ENCODE measurements at places on chromosomes 7 and 10.

- DNase-seq = no peak
Observed at GRCh38 chr10:103470761-103471653, 8.0 kb downstream of the CALHM3 start.

DNA sequence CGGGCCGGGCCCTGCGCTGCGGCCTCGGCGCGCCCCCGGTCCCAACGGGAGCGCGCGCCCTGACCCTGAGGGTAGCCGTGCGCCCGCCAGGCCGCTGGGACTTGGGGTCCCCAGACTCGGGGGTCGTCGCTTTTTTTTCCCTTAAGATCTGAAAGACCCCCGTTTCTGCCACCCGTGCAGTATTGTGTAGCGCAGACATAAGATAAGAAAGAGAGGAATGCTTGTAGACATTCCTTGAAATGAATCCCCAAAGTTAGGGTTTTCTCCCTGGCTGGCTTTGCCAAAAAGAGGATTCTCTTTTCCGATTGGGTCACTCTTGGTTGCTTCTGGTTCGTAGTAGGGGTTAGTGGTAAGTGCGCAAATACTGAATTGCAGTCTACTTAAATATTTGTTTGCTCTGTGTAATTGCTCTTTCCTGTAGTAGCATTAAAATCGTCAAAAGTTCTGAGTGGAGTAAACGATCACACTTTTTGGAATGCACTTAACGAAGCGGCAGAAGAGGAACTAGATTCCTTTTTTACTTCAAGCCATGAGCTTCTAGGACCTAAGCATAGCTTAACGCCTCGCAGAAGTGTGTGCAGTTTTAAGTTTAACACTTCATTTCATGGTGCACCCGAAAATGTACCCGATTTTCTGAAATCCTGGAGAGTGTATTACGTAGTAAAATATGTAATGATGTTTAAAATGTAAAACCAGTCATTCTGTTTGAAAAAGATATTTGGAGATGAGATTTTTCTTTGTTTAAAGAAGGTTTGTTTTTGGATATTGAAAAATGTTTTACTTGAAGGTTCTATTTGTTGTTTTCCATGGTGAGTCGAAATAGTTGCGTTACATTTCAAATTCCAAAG is 1.3 kb downstream of the CUL1 start:
- DNase-seq = peak; percentile 44

DNA sequence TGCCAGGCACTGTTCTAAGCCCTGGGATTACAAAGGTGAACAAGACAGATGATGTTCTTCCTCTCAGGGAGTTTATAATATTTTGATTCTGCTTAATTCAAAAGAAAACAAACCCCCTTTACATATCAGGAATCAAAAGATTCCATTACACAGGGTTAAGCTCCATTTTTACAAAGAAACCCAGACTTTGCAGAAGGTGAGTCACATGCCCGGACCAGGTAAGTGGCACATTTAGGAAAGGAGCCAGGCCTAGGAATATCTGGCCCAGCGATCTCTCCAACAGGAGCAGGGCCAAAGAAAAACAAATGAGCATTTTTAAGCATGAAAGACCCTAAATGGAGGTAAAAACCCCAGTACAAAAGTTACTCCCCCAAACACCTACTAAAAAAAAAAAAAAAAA is 1.1 kb downstream of the STN1 start:
- DNase-seq = no peak

DNA sequence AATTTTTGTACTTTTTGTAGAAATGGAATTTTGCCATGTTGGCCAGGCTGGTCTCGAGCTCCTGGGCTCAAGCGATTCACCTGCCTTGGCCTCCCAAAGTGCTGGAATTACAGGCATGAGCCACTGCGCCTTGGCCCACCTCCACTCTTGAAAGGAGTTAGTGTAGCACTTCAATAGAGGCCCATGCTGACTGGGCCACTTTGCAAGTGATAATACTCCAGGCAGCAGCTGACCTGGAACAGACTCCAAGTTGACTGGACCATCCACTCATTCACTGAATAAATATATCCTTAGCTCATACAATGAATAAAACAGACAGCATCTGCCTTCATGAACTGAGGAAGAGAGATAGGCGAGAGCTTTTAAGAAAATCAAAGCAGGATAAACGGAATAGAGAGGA is 14.7 kb downstream of the CPVL start:
- no peak for DNase-seq

GRCh38 chr7:16810573-16810972 is 5.8 kb upstream of the AGR2 start:
- DNase-seq = no peak

GRCh38 chr10:132951926-132952325 is 9.6 kb upstream of the CFAP46 start:
- DNase-seq = no peak

- no peak for DNase-seq
Observed at GRCh38 chr10:122161795-122162194, 109.3 kb upstream of the BTBD16 start.

DNA sequence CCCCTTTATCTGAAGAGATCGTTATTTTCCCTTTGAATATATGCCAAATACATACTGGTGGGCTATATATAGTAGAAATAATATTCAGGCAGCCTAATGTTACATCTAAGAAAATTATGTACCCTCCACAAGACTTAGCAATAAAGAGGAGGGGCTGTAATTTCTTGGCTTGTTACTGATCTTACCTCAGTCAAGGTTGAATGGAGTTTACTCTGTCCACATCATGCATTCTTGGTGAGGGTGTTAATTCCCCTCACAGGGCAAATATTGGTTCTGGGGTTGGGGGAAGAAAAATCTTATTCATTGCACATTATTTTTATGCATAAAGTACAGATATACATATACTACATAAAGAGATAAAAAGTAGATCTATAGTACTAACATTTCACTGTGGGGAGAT is 145.8 kb upstream of the ANK3 start:
- no peak for DNase-seq

DNA sequence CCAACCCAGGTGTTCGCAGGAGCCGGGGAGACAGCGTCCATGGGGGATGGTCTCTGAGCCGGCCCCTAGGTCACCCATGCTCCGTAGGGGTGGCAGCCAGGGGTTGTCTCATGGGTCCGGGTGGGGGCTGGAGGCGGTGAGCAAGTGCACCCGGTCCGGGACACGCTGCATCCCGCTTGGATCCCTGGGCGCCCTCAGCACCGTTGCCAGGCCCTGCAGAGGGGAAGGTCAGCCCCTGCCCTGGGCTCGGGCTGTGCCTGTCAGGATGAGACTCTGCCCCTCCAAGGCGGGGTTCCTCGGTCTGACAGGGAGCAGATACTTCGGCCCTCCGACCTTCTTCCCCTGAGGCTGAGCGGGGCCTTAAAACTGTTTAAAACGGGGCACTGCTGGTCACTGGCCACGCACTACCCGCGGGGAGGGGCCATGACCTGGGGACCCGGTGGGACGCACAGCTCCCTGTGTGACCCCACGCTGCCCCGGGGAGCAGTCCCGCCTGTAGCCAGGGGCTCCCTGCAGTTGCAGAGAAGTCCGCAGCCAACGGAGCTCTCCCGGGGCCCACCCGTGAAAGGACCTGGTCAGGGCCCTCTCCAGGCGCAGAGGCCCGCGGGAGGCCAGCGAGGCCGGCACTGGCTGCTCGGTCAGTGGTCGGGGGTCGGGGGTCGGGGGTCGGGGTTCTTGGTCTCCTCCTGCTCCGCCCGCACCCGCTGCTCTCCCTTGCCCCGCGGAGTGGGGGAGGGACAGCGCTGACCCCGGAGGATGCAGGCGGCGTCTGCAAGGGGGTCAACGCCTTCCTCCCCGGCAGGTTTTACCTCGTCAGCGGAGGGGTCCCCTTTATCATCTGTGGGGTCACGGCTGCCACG is 33.4 kb upstream of the KNDC1 start:
- DNase-seq = no peak

DNA sequence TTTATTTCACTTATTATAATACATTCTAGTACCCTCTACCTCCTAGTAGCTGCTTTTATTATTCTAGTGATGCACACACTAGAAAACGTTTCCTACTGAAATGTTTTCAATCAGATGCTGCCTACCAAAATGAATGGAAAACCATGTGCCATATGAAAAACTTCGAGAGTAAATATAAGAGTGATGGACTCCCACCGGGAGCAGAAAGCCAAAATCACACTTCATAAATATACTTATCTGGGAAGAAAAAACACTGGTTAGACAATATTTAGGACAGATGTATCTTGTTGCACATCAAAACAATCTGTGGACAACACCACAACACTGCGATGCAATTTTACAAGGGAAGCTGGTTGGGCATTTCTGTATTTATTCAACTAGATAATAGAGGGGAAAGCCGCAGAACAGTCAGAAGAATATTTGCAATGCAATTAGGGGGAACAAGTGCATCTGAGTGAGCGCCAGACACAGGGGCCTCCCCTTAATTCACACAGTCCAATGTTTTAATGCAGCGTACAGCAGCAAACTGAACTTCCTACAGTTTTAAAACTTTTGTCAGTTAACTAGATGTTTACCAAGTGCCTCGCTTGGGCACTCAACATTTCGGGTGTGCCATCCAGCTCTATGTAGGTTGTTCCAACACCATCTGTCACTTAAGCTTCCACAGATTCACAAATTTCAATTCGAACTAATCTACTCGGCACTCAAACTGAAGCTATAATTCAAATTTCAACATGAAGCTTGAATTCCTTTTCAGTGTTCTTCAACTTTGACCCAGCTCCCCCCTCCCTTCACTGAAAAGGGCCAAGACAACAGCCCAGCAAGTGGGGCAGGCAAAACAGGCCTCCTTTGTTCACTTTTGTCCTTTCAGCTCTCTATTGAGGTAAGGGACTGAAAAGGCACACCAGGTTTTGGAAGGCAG is 7.4 kb downstream of the NRCAM start:
- DNase-seq = peak; percentile 41

DNA sequence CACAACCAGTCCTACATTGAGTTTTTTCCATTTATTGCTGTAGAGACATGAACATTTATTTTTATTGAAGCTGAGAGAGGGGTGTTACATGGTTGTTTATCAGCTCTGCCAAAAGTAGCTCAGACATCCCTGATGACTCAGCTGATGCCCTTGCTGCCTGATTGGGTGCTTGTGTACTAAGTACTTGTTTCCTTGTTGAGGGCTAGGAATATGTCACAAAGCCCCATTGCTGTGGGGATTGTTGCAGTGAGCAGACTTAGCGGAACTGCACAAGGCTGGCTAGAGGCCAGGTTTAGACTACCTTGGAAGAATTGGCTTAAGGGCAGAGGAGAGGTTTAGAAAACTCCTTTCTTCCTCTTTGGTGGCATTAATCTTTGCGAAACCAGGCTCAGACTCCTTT is 110.6 kb downstream of the AUTS2 start:
- peak; percentile 76 for DNase-seq

- peak; percentile 47 for DNase-seq
Observed at GRCh38 chr7:50791938-50792341, 9.2 kb upstream of the GRB10 start.

DNA sequence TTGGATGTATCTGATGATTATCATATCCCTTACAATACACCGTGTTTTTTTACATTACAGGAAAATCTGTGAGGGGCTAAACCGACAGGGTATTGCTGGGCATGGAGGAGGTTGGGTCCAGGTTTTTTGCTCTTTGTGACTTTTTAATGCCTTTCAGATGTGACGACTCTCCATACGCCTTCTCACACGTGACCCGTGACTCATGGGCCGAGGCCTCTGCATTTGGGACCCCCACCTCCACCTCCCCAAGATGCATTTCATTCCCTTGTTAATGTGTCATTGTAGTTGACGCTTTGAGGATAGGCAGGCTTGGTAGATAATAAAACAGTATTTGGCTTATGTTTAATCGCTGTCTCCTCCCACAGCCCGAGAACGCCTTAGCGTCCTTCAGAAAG is 95.3 kb downstream of the CUX1 start:
- DNase-seq = no peak

DNA sequence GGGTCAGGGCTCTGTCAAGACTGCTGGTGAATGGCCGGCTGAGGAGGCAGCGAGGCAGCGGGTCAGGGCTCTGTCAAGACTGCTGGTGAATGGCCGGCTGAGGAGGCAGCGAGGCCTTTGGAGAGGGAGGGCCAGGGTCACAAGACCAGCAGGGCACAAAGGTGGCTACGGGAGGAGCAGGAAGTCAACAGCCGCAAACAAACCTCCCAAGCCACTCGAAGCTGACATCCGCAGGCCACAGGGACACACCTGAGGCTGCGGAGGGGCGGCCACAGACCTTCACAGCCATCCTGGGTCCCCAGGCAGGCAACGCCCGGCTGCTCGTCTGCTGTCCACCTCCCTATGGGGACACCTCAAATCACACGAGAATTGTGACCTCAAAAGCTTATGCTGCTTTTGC is 8.9 kb upstream of the GPER1 start:
- DNase-seq = no peak

GRCh38 chr7:112874909-112875308 is 84.7 kb upstream of the TMEM168 start:
- peak; percentile 15 for DNase-seq

- DNase-seq = no peak
Observed at GRCh38 chr7:138903186-138903820, 77.9 kb downstream of the KIAA1549 start.

DNA sequence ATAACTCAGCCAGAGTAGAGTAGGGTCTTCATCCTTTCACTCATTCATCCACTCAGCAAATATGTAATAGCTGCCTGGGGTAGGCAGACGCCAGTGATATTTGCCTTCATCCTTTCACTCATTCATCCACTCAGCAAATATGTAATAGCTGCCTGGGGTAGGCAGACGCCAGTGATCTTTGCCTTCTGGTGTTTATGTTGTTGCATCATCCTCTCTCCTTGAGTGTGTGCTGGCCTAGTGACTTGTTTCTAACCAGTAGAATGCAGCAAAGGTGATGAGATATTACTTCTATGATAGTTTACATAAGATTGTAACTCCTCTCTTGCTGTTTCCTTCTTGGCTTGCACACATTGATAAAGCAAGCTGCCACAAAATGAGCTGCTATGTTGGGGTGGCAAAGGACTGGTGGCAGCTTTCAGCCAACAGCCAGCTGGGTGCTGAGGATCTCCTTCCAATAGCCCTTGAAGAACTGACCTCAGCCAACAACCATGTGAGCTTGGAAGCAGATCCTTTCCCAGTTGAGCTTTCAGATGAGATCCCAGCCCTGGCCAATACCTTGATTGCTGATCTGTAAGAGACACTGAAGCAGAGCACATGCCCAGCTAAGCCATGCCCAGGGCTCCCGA is 23.2 kb upstream of the MTPN start:
- DNase-seq = no peak

DNA sequence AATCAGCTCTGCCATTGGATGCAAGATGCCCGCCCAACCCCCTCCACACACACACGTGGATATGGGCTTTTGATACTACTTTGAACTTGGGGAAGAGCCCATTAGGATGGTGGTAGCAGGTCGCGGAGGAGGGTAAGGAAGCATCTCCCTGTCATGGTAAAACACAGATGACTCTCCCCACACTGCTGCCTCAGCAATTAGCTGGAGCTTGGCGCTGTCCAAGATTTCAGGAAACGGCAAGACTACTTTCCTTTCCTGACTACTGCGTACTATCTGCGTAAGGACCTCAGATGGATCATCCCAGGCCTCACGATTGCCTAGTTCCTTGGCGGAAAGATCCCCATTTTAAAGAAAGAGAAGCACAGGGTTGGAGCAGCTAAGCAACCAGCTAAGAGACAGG is 134.3 kb downstream of the C10orf90 start:
- DNase-seq = peak; percentile 44

DNA sequence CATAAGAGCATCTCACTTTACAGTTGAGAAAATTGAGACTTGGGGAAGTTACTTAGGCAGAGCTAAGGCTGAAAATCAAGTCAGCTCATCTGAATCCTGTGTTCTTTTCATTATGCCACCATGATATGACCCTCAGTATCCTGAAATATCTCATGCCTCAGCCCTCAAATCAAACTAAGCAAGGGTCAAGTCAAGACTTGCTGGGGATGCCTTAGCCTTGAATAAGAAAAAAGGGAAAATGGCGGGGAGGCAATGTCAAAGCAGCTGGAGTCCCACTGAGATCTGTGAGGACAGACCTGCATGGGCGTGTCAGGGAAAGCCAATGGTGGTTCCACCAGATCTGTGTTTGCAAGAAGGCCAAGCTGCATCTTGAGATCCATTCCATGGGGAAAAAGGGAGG is 91.0 kb upstream of the CACUL1 start:
- no peak for DNase-seq

Data from astrocyte of the hippocampus (primary cell).